OCI-LY7 (cell line): ENCODE measurements at places on chromosomes 5 and 9.

- no peak for DNase-seq
Observed at GRCh38 chr9:3888497-3888858, 362.7 kb upstream of the RFX3 start.

DNA sequence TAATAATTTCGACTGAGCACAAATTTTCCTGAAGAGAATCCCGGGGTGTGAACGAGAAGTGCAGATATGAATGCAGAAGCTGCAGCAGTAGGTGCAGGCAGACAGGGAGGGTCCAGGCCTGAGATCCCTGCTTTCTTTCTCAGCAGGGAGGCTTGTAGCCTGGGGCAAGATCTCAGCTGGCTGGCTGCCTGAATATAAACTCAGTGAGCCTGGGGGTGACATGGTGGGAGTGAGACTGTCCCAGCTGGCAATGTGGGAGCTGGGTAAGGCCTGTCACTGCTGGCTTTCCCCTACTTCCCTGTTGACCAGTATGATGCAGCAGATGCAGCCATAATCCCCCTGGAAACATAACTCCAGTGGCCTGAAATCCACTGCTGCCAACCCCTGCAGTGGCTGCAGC is 325.2 kb downstream of the CETN3 start:
- no peak for DNase-seq

- DNase-seq = no peak
Observed at GRCh38 chr9:121024237-121024636, 25.8 kb downstream of the C5 start.

GRCh38 chr5:150092159-150092787 is 5.9 kb upstream of the CSF1R start:
- DNase-seq = no peak

- no peak for DNase-seq
Observed at GRCh38 chr5:5826911-5827310, 404.4 kb downstream of the ICE1 start.

DNA sequence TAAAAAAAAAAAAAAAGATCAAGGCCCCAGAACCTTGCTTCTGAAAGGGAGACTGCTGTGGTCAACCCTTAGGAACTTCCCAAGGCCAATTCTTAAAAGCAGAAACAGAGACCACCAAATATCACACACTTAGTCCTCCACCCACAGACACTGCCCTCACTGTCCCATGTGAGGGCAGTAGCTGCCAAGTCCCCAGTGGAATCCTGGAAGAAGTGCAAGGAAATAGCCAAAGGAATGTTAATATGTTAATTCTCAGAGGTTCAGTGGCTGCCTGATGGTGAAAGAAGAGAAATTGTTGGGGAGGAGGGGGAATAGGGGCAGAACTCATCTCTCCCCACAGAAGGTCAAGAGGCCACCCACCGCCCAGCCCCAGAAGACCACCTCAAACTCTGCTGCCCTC is 23.1 kb downstream of the FSTL4 start:
- no peak for DNase-seq

DNA sequence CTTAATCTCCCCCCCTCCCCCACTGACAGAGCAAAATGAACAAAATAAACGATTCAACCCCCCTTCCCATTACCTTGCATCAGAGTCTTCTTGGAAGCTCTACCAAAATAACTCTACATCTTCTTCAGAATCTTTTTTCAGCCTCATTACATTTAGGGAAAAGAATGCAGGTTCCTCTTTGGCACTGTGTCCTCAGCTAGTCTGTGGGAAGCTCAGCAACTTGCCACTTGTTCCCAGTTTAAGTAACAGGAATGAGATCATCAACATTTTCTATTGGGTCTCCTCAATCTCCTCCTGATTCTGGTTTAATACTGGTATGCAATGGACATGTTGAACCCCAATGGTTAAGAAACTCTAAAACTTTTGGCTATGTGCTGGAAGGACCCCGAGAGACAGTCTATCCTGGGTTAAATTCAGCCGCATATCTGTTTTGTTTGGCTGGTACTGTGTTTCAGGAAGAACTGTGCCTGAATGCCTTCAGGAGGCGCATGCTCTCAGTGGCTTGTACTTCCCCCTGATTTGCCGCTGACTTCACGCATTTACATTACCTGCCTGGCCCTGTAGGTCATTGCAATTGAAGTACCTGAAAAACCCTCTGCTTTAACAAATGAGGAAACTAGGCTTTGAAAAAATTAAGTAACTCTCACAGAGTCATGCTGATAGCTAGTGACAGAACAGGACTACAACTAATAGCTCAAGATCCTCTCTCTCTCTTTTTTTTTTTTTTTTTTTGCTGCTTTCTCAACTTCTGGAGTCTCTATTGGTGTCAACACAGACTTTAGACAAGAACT is 78.1 kb upstream of the HMHB1 start:
- DNase-seq = no peak

GRCh38 chr5:133116601-133117000 is 64.8 kb downstream of the HSPA4 start:
- no peak for DNase-seq

- no peak for DNase-seq
Observed at GRCh38 chr5:38538161-38538560, 18.3 kb downstream of the LIFR start.

- no peak for DNase-seq
Observed at GRCh38 chr5:4144411-4145007, 548.9 kb downstream of the IRX1 start.

GRCh38 chr9:115598751-115599150 is 480.8 kb upstream of the TNC start:
- DNase-seq = no peak

- DNase-seq = no peak
Observed at GRCh38 chr5:67870662-67871061, 344.9 kb upstream of the PIK3R1 start.

DNA sequence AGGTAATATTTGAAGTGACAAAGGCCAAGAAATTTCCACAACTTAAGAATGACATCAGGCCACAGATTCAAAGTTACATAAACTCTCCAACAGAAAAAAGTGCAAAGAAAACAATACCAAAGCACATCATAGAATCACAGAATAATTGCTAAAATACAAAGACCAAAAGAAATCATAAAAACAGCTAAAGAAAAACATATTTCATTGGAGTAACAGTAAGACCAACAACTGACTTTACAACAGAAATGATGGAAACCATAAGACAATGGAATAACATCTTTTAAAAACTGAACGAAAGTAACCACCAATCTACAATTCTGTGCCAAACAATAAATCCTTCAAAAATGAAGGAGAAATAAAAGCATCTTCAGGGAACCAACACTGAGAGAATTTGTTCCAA is 38.3 kb downstream of the ZDHHC21 start:
- peak; percentile 12 for DNase-seq

DNA sequence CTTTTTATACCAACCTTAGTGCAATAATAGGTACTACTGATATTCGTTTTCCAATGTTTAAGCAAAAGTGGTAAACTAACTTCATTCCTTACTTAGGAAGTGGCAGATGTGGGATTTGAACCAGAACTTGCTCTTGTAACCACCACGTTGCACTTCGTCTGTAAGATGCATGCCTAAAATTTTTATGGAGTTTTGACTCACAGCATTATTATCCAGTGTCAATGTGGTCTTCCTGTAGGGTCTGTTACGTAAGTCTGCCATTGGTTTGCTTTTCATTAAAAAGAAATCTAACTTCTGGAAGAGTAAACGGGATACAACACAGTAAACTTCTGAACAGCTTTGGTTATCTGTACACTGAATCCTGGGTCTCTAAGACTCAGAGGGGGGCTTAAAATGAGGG is 521.0 kb upstream of the WWC1 start:
- DNase-seq = no peak

DNA sequence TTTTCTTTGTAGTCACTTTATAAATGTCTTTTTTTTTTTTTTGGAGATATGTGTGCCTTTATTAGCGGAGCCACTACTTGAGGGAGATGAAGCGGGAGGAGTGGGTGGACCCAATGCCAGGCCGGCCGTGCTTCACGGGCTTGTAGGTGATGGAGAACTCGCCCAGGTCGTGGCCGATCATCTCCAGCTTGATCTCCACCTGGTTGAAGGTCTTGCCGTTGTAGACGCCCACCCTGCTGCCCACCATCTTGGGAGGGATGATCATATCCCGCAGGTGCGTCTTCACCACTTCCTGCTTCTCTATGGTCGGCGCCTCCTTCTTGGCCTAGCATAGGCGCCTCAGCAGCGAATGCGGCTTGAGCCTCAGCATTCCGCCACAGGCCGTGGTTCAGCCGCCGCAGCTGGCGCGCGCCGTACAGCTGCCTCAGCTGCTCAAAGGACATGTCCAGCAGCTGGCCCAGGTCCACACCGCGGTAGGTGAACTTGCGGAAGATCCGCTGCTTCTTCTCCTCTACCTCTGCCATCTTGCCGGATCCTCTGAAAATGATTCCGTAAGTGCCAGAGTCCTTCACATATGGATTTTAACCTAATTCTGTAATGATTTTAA is 1095.6 kb downstream of the MAT2B start:
- no peak for DNase-seq

GRCh38 chr5:177123789-177124485 is 9.6 kb upstream of the NSD1 start:
- DNase-seq = peak; percentile 80
